Thymus (tissue), 14 donors: ENCODE measurements at places on chromosomes 7 and 10. TPM values are rescaled to one million over a fixed set of nuclear protein-coding genes. Genes with fewer than 3 reads are reported as not detected.

- peaks cover 3% of the 10 kb centered on the region for H3K36me3 ChIP-seq
- peaks cover 5% of the 10 kb centered on the region for H3K4me1 ChIP-seq
- no peak overlapping the region for H3K27ac ChIP-seq
- H3K4me3 ChIP-seq = no peak overlapping the region
- H3K27me3 ChIP-seq = no peaks in the 10 kb centered on the region
These were observed 141.3 kb upstream of the KLF14 start for GRCh38 chr7:130875265-130875741.

Gene BEND7
- 0.66 TPM for total RNA-seq

DNA sequence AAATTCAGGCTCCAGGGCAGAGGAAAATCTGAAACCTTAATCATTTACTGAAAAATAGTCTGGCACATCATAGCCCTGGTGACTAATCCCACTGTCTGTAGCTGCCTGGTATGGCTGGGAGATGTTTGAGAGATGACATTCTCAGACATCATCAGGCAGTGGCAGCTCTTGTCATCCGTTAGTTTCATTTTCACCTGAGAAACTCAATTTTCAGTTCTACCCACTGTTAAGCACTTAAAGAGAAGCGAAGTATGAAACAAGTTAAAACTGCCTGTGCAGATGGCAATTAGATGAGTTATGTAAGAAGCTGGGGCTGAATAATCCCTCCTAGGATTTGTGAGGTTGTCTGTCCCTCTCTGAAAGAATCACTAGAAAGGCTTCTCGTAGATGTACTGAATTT, 150.2 kb downstream of the NSUN6 start:
- H3K27me3 ChIP-seq = no peaks in the 10 kb centered on the region
- no peak overlapping the region for H3K27ac ChIP-seq
- H3K4me3 ChIP-seq = no peak overlapping the region
- H3K4me1 ChIP-seq = no peaks in the 10 kb centered on the region

Gene EPHB6
- 75.6 TPM for total RNA-seq

GRCh38 chr7:18004372-18004771, 23.3 kb downstream of the PRPS1L1 start:
- H3K27me3 ChIP-seq = no peaks in the 10 kb centered on the region
- no peaks in the 10 kb centered on the region for H3K36me3 ChIP-seq
- H3K4me3 ChIP-seq = no peak overlapping the region
- no peaks in the 10 kb centered on the region for H3K4me1 ChIP-seq

DNA sequence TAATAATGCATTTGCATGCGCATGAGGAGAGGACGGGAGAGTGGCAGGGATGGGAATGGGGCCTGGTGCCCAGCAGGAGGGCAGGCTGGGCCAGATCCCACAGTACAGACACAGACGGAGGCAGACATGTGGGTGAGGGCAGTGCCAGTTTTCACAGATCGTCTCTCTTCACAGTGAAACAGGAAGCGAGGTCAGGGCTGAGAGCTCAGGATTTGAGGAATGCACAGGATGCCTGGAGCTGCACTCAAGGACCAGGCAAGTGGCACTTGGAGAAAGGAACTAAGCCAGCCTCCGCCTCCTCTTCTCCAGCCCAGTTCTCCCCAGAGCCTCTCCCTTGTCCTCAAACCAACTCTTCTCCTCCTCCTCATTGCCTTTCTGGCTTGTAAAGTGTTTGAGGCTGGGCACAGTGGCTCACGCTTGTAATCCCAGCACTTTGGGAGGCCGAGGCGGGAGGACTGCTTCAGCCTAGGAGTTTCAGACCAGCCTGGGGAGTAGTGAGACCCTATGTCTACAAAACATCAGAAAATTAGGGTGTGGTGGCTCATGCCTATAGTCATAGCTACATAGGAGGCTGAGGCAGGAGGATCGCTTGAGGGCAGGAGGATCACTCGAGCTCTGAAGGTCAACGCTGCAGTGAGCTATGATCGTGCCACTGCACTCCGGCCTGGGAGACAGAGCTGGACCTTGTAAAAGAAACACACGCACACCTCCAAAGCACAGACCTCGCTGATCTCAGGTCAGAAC, 115.2 kb downstream of the HIP1 start:
- no peaks in the 10 kb centered on the region for H3K36me3 ChIP-seq
- H3K27me3 ChIP-seq = no peaks in the 10 kb centered on the region
- H3K27ac ChIP-seq = no peak overlapping the region
- H3K4me3 ChIP-seq = no peak overlapping the region
- H3K4me1 ChIP-seq = peaks cover 5% of the 10 kb centered on the region

DNA sequence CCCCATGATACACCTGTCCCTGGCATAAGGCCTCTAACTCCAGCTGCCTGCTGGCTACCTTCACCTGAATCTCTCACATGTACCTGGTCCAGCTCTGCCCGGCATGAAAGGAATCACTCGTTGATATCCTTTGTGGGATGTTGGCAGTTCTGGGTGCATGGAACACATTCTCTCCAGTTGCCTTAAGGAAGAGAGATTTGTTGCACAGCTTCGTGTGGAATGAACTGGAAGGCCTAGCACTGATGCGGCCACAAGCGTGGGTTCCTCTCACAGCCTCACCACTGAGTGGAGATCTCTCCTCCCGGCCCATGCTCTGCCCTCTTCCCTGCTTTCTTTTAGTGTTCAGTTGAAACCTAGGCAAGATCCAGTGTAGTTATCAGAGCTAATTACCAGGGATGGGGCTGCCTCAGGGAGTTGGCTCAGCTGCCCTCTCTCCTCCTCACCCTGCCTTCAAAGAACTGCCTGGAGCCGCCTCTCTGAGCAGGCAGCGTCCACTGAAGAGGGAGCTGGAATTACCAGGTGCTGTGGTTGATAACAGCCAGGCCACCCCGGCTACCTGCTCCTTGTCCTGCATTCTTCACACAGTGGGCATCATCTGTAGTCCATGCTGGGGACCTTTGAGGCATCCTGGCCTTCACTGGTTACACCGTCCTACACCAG, 194.3 kb downstream of the CCDC3 start:
- DNase-seq = no peak
- no peaks in the 10 kb centered on the region for H3K4me1 ChIP-seq
- no peaks in the 10 kb centered on the region for H3K27me3 ChIP-seq

Gene LIPK
- 0.33 TPM for total RNA-seq

- H3K27me3 ChIP-seq = no peaks in the 10 kb centered on the region
- no peak for DNase-seq
- H3K36me3 ChIP-seq = no peaks in the 10 kb centered on the region
- no peak overlapping the region for H3K27ac ChIP-seq
These were observed 170.4 kb downstream of the WNT2 start for GRCh38 chr7:117152213-117153007.

Gene PITX3
- total RNA-seq = 0.05 TPM

Gene AKR1B1
- 32.4 TPM for total RNA-seq

DNA sequence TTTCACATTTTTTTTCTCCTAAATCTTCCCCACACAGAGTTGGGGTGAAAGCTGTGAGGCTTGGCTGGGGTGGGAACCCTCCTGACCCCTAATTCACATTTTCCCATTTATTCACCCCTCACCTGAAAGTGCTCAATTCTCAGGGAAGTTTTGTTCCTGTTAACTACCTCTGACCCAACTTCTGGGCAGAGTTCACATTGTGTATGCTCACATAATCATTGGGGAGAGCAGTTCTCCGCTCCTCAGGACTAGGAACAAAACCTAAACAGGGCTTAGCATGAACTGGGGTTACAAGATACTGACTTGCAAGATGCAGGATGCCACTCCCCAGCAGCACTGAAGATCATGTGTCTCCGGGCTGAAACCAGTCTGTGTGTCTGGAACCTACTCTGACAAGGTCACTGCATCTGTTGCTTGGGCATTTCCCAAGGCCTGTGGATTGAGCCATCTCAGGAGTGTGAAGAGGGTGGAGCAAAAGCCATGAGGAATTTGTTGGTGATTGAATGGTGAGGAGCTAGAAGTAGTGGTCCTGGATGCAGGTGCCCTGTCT, 258.1 kb upstream of the IGFBP3 start:
- no peaks in the 10 kb centered on the region for H3K4me1 ChIP-seq
- no peak for DNase-seq
- H3K4me3 ChIP-seq = no peak overlapping the region
- no peak overlapping the region for H3K27ac ChIP-seq

DNA sequence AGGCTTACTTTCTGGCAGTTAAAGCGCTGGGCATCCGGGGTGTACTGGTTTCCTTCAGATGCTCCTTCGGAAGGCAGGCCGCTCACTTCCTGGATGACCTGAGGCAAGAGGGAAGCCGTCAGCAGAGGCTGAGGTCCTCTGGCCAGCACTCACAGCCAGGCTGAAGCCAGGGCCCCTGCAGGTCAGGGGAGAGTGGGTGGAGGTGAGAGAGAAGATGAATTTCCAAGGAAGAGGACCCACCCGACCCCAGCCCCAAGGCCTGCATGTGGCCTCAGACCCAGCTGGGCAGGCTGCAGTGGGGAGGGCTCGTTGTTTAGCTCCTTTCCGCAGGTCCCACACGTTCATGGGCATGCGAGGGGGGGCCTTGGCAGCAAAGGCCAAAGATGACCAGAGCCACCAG, 71.3 kb downstream of the VWA2 start:
- no peak for DNase-seq
- no peak overlapping the region for H3K4me3 ChIP-seq
- H3K36me3 ChIP-seq = no peaks in the 10 kb centered on the region

DNA sequence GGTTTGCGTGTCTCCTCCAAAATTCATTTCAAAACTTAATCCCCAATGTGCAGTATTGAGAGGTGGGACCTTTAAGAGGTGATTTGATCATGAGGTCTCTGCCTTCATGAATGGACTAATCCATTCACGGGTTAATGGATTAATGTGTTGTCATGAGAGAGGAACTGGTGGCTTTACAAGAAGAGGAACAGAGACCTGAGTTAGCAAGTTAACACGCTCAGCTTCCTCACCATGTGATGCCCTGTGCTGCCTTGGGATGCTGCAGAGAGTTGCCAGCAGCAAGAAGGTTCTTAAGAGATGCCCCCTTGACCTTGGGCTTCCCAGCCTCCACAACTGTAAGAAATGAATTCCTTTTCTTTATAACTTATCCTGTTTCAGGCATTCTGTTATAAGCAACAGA, 3.7 kb upstream of the TCTN3 start:
- no peak overlapping the region for H3K27ac ChIP-seq
- no peak overlapping the region for H3K4me3 ChIP-seq
- no peak for DNase-seq
- H3K36me3 ChIP-seq = no peaks in the 10 kb centered on the region
- H3K4me1 ChIP-seq = peaks cover 5% of the 10 kb centered on the region

GRCh38 chr10:45008524-45009161, 7.9 kb downstream of the ZNF22 start:
- peaks cover 6% of the 10 kb centered on the region for H3K4me1 ChIP-seq
- no peak overlapping the region for H3K4me3 ChIP-seq
- no peaks in the 10 kb centered on the region for H3K27me3 ChIP-seq
- no peak for DNase-seq
- peaks cover 19% of the 10 kb centered on the region for H3K36me3 ChIP-seq
- no peak overlapping the region for H3K27ac ChIP-seq

- H3K4me1 ChIP-seq = no peaks in the 10 kb centered on the region
- no peak overlapping the region for H3K4me3 ChIP-seq
- no peak for DNase-seq
- H3K27me3 ChIP-seq = no peaks in the 10 kb centered on the region
- no peaks in the 10 kb centered on the region for H3K36me3 ChIP-seq
These were observed 36.2 kb upstream of the TMEM106B start for GRCh38 chr7:12174931-12175330.

GRCh38 chr7:48096273-48096672, 7.2 kb downstream of the UPP1 start:
- no peak overlapping the region for H3K4me3 ChIP-seq
- H3K27me3 ChIP-seq = peaks cover 3% of the 10 kb centered on the region
- no peak overlapping the region for H3K27ac ChIP-seq
- DNase-seq = no peak
- H3K4me1 ChIP-seq = peaks cover 2% of the 10 kb centered on the region

DNA sequence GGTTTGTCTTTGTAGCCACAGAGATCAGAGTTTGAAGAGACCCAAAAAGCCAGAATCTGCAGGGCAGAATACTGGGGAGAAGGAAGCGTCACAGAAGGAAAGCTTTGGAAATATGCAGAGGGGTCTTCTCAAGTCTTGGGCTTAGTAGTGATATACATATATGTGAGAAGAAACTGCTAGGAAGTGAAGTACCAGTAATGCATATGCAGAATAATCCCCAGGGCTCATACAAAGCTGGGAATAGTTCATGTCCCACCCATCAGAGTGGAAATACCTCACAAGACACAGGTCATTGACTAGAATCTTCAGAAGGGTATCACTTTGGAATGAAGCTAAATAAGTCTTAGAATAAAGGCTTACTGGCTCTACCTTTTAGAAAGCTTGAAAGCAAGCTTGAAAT, 39.6 kb downstream of the C10orf71 start:
- H3K36me3 ChIP-seq = no peaks in the 10 kb centered on the region
- H3K27me3 ChIP-seq = no peaks in the 10 kb centered on the region
- H3K4me3 ChIP-seq = no peak overlapping the region
- no peaks in the 10 kb centered on the region for H3K4me1 ChIP-seq
- DNase-seq = no peak

Gene GJC3
- 0.14 TPM for total RNA-seq

Gene CRTAC1
- total RNA-seq = 0.05 TPM

Gene SGPL1
- 27.4 TPM for total RNA-seq

Gene SPDYE5
- total RNA-seq = 0.05 TPM

GRCh38 chr10:120578134-120578533, 121.1 kb downstream of the PLPP4 start:
- H3K4me3 ChIP-seq = no peak overlapping the region
- DNase-seq = no peak
- no peaks in the 10 kb centered on the region for H3K36me3 ChIP-seq
- no peak overlapping the region for H3K27ac ChIP-seq
- H3K27me3 ChIP-seq = no peaks in the 10 kb centered on the region

DNA sequence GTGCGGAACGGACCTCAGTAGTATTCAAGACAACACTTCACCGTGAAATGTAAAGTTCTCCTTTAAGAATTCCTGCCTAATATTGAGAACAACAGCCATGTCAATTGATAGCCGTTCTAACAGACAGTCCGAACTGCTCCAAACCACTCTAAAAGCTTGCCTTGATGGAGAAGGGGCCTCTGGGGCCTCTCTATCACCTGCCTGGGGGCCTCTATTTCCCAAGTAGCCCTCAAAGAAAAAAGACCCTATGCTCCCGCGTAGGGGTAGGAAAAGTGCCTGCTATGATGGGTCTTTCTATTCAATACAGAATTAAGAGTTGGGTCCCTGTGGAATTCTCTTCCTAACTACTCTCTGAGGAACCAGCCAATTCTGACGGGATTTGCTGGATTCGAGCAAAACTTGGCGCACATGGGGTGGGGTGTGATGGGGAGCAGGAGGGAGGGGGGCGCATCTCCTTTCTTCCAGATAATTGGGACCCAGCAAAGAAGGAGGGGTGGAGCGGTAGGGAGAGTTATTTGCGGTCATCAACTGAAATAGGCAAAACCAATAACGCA, 8.3 kb upstream of the DLX6 start:
- H3K27me3 ChIP-seq = peaks cover 91% of the 10 kb centered on the region
- no peak overlapping the region for H3K27ac ChIP-seq
- H3K36me3 ChIP-seq = no peaks in the 10 kb centered on the region
- no peak overlapping the region for H3K4me3 ChIP-seq
- no peaks in the 10 kb centered on the region for H3K4me1 ChIP-seq

Gene CADPS2
- 7.4 TPM for total RNA-seq

Gene TRPV5
- total RNA-seq = 0.05 TPM
